ENCODE measurements at places on chromosomes 7 and 10. TPM values are rescaled to one million over a fixed set of nuclear protein-coding genes. Genes with fewer than 3 reads are reported as not detected.

- no peaks in the 10 kb centered on the region for H3K36me3 ChIP-seq
- H3K27me3 ChIP-seq, result no peaks in the 10 kb centered on the region
- DNase-seq, result no peak
- no peak overlapping the region for H3K4me3 ChIP-seq
- 0 out of 2 replicates have a peak, but pooled peaks cover under 1% of the 10 kb centered on the region for H3K4me1 ChIP-seq
Measured at GRCh38 chr7:158710651-158711102, 6.1 kb upstream of the NCAPG2 start.

GRCh38 chr10:103915796-103916195, 2.2 kb downstream of the STN1 start:
- H3K27ac ChIP-seq, result no peak overlapping the region
- peaks cover 3% of the 10 kb centered on the region for H3K36me3 ChIP-seq
- H3K4me1 ChIP-seq, result peaks cover 14% of the 10 kb centered on the region
- no peak overlapping the region for H3K4me3 ChIP-seq
- H3K27me3 ChIP-seq, result no peaks in the 10 kb centered on the region

- no peaks in the 10 kb centered on the region for H3K27me3 ChIP-seq
- H3K4me1 ChIP-seq, result no peaks in the 10 kb centered on the region
- DNase-seq, result no peak
- no peaks in the 10 kb centered on the region for H3K36me3 ChIP-seq
- H3K4me3 ChIP-seq, result no peak overlapping the region
Measured at GRCh38 chr7:24049296-24049695, 234.7 kb upstream of the NPY start.

Gene LIPN
- not detected for total RNA-seq
